Dorsolateral prefrontal cortex (tissue), 122 donors: ENCODE measurements at places on chromosomes 12 and 14. TPM values are rescaled to one million over a fixed set of nuclear protein-coding genes. Genes with fewer than 3 reads are reported as not detected.

Gene ITGB7
- 1.4 TPM for total RNA-seq

Gene PLEK2
- 1.1 TPM for total RNA-seq

Gene SDR9C7
- 0.94 TPM for total RNA-seq

Gene SIX6
- not detected for total RNA-seq

Gene TRIP11
- total RNA-seq: 50.5 TPM

Gene HOXC12
- total RNA-seq: not detected
